Gastrocnemius medialis (tissue), 4 donors: ENCODE measurements at places on chromosomes 7 and 10. TPM values are rescaled to one million over a fixed set of nuclear protein-coding genes. Genes with fewer than 3 reads are reported as not detected.

- no peak for DNase-seq
Measured at GRCh38 chr7:99562114-99562784, 3.8 kb downstream of the ZNF655 start.

GHRHR gene
- total RNA-seq, result not detected

C7orf57 gene
- not detected for total RNA-seq

DNA sequence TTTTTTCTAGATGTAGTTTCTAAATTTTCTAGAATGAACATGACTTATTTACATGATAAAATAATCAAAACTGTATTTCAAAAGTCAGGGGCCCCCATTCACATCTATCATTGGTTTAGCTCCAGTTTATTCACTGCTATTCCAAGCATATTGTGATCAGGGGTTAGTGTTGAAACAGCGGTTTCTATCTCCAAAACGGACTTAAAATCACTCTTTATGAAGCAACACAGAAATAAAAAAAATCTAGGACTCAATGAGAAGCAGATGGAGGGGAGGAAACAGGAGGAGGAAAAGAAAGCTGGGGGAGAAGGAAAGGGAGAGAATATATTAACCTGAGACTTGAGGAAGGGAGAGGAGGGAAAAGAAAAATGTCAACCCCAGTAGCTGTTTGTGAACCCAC lies 14.8 kb upstream of the CH25H start:
- no peak for DNase-seq

GRCh38 chr7:143511593-143512047 lies 33.9 kb downstream of the TAS2R41 start:
- DNase-seq, result no peak

GRCh38 chr7:18590744-18591340 lies 95.3 kb downstream of the HDAC9 start:
- no peak for DNase-seq

GCC1 gene
- total RNA-seq, result 13.7 TPM

DNA sequence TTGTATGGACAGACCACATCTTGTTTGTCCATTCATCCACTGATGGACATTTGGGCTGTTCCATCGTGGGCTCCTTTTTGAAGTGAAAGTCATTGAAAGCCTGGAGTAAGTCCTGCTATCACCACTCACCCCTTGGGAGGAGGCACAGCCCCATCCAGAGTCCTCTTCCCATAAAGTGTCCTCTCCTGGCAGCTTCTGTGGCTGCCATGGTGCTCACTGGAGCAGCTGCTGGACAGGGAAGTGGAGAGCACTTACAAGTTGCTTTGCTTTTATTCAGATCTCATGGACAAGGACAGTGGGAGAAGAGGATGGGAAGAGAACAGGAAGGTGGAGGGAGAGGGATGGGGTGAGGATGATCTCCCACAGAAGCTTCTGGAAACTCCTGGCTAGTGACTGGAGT lies 18.5 kb upstream of the EIF5AL1 start:
- DNase-seq, result no peak

DNA sequence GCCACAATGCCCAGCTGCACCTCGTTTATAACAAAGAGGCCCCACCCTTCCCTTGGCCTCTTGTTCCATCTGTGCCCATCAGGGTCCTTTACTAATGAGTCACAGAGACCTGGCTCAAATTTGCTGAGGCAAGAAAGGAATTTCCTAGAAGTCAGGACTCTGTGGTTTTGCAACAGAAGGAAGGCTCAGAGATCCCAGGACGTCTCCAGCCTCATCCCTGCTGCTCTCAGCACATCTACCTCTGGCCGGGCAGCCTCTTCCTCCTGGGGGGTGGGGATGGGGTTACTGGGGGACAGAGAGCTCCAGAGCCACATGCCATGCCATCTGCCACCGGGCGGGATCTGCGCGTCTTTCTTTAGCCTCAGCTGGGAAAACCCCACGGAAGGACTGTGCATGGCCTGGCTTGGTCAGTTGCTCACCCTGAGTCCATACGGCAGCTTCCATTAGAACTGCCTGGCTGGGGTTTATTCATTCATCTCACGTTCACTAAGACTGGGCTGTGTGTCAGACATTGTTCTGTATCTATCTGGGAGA lies 41.9 kb upstream of the PSMG3 start:
- no peak for DNase-seq

DNA sequence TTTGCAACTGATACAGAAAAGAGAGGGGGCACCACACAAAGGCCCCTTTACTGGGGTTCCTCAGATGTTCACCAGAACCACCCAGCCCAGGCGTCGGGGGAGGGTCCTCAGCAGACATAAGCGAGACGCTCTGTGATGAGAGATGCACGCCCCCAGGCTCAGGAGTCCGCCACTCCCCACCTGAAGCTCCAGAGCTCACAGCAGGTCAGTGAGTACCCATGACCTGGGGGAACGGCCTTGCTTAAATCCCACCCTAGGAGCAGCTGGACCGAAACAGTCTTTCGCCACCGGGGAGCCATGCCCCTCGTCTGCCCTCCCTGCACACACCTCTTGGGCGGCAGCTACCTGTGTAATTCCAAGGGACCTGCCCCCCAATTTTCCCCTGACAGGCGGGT lies 2.8 kb downstream of the CRYGN start:
- DNase-seq, result no peak

DNA sequence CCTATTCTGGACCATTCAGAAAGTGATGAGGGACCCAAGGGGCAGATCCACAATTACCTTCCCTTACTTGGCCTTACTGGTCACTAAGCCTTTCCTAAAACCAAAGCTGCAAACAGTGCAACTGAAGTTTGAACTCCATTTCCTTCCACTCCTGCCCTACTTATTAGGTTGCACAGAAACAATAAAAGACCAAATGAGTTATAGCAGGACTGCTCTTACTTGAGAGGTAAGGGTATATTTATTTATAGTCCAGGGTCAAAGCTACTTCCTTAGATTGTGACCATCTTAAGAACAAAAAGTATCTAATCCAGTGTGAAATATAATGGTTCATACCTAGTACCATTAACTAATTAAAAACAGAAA lies 27.0 kb downstream of the CDK6 start:
- no peak for DNase-seq

GIMAP1 gene
- total RNA-seq, result 4.1 TPM

FAM25A gene
- not detected for total RNA-seq
